ENCODE measurements at places on chromosomes 5 and 9.

- no peak for DNase-seq
Observed at GRCh38 chr5:43802651-43803050, 199.7 kb downstream of the NNT start.

DNA sequence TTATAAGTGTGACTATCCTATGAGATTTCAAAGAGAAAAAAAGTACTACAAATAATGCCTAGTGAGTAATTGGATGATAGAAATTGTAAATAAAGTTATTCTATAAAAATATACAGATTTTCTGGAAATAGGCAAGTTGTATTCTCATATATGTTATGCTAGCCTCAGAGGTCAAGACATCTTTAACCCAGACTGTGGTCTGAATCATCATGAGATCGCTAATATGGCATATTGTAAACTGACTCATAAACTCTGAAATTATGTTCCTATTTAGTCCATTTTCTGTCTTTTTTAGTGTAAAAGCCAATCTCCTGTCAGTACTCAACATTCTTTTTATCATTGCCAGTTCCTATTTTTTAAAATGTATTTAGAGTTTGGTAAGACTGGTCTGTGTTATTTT lies 14.2 kb downstream of the LOX start:
- no peak for DNase-seq

DNA sequence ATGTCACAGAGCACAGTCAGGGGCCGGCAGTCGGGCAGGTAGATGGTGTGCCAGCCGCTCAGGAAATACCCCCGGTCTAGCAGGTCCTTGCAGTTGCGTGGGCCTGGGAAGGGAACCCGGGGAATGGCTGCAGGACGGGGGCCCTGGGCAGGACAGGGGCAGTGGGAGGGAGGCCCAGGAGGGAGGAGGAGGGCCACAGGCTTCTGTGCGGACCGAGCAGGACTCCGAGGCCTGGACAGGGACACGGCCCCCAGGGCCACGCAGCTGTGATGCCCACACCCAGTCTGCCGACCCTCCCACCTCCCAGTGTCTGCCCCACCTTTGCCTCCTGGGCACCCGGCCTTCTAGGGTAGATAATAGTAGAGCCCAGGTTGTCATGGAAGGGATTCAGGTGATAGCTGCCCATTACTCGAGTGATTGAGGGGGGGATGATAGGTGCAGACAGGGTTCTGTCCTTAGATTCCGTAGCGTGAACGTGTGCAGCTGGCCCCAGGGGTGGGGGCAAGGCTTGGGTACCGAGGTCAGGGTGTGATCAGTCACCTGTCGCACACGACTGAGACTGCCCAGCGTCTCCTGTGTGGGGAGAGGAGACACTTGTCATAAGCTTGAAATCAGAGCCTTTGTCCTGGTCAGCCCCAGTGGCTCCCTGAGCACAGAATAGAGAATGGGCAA lies 4.5 kb downstream of the FCN1 start:
- no peak for DNase-seq

GRCh38 chr5:109700516-109701153 lies 10.9 kb downstream of the MAN2A1 start:
- no peak for DNase-seq

GRCh38 chr5:152349683-152350526 lies 55.2 kb downstream of the NMUR2 start:
- DNase-seq: no peak

GRCh38 chr9:129262261-129262660 lies 84.2 kb upstream of the IER5L start:
- DNase-seq: no peak

DNA sequence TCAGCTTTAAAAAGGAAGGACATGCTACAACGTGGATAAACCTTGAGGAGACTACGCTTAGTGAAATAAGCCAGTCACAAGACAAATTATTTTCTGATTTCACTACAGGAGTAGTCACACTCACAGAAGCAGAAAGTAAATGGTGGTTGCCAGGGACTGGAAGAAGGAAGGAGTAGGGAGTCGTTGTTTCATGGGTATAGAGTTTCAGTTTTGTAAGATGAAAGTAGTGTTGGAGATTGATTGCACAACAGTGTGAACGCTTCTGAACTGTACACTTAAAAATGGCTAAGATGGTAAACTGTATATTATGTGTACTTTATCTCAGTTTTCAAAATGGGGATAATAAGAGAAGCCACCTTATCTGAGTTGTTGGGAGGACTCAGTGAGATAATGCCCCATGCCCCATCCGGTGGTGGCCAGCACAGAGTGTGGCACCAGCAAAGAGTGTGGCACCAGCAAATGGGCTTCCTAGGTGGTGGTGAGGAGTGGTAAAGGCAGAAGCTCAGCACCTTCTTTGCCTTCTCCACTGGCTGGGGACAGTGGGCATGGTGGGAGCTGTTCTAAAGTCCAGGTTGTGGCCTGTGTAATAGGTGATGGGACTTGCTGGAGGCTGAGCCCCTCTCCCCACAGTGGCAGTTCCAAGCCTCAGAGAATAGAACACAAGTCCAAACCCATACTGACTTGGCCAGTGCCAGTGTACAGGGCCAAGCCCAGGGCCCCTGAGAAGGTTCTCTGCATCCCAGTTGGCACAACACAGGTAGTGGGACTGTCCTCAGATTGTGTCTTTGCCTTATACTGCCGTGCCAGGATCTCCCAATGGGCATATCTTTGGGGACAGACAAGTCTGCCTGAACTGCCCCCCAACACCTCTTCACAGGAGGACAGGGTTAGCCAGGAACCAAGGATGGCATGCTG lies 4.4 kb downstream of the SLC22A4 start:
- no peak for DNase-seq

GRCh38 chr5:2011481-2012411 lies 129.0 kb upstream of the IRX4 start:
- DNase-seq: no peak

DNA sequence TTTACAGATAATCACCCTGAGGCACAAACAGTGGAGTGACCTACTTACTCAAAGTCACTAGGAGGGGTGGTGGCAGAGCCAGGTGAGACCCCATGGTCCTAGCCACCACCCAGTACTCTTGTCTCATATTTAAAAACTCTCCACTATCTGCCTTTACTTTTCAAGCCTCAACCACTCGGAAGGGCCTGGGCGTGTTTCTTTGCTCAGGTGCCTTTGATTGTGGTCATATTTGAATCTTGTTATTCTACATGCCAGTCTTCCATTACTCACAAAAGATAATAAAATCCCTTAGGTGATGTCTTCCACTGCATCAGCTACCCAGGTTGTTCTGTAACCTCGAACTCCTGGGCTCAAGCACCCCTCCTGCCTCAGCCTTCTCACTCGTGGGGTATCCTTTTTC lies 20.7 kb upstream of the TRIM36 start:
- no peak for DNase-seq

DNA sequence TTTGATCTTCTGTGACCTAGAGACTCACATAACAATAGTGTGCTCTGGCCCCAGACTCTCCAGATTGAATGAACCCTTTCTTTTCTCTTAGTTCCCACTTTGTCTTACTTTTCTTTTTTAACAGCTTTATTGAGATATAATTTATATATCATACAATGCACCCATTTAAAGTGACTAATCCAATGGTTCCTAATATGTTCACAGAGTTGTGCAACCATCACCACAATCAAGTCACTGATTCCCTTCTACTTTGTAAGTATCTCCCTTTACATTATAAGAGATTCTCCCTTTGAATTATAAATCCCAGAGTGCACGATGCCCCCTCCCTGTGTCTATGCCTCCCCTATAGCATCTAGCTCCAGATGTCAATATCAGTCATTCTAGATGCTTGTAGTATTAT lies 172.4 kb downstream of the HINT1 start:
- no peak for DNase-seq

DNA sequence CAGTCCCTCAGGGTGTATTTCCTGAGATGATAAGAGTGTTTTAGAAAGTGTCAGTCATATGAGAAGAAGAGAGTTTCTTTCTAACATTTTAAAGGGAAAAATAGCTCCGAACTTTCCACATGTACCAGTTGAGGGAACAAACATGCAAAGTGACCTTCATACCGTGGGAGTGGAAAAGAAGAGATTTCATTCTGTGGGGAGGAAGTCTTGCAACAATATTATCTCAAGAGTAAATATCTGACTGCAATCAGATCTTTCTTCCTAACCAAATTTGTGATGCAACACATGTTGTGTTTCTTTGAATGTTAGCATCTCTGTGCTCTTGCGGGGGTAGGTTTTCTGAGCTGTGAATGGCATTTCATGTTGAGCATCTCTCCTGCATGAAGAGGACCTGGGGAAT lies 30.6 kb downstream of the ANKRD55 start:
- no peak for DNase-seq

DNA sequence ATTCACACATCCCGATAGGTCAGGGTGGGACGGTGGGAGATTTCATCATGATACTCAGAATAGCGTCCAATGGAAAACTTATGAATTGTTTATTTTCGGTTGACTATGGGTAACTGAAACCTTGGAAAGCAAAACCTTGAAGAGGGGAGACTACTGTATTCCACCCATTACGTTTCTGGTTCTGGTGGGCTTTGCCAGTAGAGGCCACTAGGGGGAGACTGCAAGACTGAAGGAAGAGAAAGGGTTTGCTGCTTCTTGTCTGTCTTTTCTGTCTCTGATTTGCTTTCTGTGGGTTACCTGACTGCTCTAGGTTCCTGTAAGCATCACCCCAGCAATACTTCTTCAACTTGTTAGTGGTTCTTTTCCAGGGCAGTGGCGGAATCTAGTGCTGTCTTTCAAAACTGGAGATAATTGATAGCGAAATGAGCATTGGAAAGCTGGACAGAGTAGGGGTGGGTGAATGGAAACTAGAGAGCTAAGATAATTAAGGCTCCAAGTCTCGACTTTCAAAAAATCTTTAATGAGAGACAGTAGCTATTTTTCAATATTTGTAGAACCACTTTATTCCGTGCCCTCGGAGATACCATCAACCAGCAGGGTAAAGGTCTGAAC lies 27.0 kb downstream of the GRIN3A start:
- no peak for DNase-seq

GRCh38 chr5:55402199-55402598 lies 94.4 kb downstream of the MTREX start:
- DNase-seq: no peak

GRCh38 chr5:35356725-35357124 lies 126.4 kb upstream of the PRLR start:
- no peak for DNase-seq

GRCh38 chr9:7871977-7872730 lies 72.6 kb upstream of the DMAC1 start:
- no peak for DNase-seq

DNA sequence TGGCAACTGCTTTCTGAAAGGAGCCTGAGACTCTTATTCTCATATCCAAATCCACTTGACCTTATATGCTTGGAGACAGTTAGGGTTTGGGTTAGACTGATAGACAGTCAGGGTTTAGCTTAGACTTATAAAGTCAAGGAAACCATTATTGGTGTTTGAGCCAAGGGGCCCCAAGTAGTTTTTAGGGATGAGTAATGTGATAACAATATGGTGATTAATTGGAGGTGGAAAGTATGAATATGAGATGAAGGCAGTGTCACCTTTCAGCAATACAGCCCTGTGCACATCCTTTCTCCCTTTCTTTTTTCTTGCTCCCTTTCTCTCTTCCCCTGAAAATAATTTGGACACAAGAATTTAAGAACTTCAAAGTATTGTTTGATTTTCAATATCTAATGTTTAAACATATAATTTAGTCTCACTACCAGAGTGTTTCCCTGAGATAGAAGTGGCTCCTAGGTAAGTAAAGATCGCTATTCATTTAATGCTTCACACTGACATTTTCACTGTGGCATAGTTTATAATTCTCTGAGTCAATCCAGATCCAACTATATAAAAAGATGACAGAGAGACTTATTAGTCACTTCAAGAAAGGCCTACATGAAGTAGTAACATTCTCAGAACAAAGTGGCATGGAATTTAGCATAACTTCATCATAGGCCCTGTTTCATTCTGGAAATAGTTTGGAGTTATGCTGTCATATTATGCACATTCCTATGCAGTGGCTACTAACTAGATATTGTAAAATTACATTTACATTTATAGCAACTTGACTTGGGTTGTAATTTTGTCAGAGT lies 200.8 kb downstream of the CHSY3 start:
- no peak for DNase-seq

GRCh38 chr5:9207817-9208418 lies 338.0 kb downstream of the SEMA5A start:
- no peak for DNase-seq

- no peak for DNase-seq
Observed at GRCh38 chr5:98777295-98777694, 3.8 kb downstream of the RGMB start.

DNA sequence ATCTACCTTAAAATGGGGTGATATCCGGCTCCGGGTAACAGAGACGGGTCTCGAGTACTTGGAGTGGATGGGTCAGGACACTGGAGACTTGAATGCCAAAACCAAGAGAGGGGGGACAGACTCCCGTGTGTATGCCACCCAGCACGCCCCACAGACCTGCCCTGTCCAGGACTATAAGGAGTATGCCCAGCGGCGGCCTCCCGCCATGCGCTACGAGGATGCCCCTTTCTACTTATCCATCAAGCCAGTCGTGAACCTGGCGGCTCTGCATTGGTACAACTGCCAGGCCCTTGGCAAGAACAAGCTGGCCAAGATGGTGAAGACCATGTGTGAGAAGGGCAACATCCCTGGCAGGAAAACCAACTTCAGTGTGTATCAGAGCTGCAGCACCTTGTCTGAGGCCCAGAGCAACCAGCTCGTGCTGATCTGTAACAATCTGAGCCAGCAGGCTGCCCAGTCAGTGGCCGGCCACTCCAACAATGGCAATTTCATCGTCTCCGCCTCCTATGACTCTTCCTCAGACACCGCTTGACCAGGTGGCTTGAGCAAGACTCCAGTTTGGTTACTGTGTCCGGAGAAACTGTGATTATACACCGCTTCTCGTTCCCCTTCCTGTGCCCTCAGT lies 99.4 kb downstream of the INIP start:
- no peak for DNase-seq

All from kidney epithelial cell (primary cell).